ENCODE measurements at places on chromosomes 3 and 15.

- DNase-seq = no peak
Observed at GRCh38 chr15:36608180-36608579, 28.8 kb downstream of the CDIN1 start.

GRCh38 chr15:100108846-100109245 lies 232.9 kb downstream of the ADAMTS17 start:
- no peak for DNase-seq

- no peak for DNase-seq
Observed at GRCh38 chr3:184440151-184440550, 60.3 kb downstream of the CHRD start.

GRCh38 chr3:129933471-129933870 lies 40.0 kb upstream of the TMCC1 start:
- DNase-seq = no peak

- no peak for DNase-seq
Observed at GRCh38 chr3:146817704-146818103, 212.6 kb upstream of the PLSCR5 start.

GRCh38 chr3:155325263-155325835 lies 31.9 kb upstream of the STRIT1 start:
- no peak for DNase-seq

DNA sequence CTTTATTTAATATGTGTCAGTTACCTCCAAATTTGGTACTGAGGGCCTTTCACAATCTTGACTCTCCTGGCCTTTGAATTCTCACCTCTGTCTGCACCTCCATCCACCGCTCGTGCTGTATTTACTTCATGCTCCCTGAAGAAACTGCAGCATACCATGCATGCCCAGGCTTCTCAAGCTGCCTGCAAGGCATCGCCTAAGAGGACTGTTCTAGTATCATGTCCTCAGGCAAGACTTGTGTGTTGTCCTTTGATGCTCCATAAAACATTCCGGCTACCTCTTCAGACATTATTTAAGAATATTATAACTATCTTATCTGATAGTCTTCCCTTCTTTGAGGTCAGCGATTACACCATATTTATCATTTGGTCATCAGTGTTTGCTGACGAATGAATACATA lies 682.5 kb downstream of the NR2F2 start:
- DNase-seq = no peak

DNA sequence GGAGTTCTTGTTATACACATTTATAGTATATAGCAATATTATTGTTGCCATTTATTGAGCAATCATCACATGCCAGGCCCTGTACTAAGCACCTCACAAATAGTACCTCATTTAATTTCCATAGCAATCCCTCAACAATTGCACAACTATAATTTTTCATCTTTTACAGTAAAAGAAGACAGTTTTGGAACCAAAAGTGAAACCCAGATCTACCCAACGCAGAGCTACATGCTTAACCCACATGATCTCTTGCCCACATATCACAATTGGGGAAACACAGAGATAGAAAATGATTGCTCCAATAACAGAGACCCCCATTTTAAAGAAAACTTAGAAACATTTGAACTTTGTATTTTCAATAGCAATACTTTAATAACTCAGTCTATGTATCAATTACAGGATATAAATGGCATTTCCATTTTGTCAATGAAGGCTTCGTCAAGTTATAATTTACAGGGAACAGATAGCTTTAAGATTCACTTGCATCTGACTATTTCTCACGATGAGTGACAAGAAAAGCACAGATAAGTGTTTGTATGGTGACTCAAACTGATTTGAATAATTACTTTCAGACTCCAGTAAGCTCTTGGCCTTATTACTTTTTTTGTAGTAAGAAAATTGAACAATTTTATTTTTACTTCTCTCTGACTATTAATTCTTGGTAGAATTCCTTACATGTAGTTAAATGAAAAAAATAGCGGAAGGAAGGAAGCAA lies 38.7 kb upstream of the CCDC50 start:
- no peak for DNase-seq

- DNase-seq = no peak
Observed at GRCh38 chr3:183298701-183299153, 45.7 kb downstream of the B3GNT5 start.

DNA sequence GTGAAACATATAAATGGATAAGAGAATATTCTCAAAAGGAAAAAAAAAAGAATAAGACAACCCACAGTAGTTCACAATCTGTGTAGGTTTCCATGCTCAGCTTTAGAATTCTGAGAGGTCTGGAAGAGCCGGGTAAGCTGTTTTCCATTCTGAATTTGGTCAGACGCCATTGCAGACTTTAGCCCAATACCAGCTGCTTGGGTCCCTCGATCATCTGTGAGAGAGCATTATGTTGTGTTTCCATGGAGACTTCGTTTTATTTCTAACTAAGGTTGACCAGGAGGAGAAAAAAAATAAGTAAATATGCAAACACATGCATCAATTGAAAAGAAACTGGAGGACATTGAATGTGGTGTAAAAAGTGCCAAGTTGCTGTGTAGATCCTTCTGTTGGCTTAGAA lies 25.5 kb downstream of the KCNAB1 start:
- no peak for DNase-seq

- DNase-seq = no peak
Observed at GRCh38 chr15:98286831-98287230, 326.3 kb downstream of the ARRDC4 start.

DNA sequence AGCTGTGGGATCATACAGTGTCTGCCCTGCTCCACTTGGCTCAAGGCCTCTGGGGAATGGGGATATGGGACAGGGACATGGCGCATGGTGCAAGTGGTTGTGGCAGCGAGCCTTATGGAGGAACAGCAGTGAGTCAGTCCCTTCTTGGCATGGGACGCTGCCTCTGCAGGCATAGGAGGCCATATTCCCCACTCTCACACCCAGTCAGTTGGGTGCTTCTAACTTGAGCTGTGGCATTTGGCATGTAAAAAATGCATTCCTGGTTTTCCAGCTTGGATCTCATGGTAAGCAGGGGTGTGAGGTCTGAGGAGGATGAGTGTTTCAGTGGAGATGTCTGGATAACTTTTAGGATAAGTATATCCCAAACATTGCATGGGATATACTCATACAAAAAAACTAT lies 31.6 kb upstream of the UBE2Q2 start:
- no peak for DNase-seq

- DNase-seq = no peak
Observed at GRCh38 chr15:71010472-71010871, 104.8 kb upstream of the THSD4 start.

- DNase-seq = no peak
Observed at GRCh38 chr3:134877788-134878187, 82.7 kb downstream of the EPHB1 start.

- no peak for DNase-seq
Observed at GRCh38 chr3:15585111-15585845, 16.1 kb downstream of the HACL1 start.

DNA sequence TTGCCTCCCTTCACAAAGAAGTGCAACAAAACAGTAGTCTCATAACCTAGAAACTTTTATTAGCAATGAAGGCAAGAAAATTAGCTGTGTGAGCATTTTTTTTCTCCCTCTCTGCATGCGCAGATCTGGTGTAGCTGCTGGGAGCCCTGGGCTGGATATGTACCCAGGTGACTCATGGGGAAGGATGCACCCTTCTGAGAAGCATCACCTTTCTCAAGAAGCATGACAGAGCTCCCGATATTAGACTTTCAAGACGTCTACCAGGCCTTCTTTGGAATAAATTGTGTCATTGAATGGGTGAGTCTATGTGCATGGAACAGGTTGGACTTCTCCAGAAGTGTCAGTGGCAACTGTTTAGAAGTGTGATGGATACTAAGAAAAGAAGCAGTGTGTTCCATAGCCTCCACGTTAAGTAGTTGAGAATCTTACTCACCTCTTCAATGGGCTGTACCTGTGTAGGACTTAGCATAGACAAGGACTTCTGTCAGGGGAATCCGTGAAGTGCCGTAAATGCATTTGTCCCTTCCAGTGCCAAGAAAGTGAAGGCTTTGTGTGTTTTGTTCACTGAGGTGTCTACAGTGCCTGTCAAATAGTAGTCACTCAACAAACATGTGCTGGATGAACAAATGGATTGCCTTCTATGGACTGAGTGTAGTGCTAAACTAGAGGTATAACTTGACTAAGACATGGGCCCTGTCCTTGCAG lies 47.7 kb upstream of the RASGRP1 start:
- DNase-seq = peak; percentile 57

DNA sequence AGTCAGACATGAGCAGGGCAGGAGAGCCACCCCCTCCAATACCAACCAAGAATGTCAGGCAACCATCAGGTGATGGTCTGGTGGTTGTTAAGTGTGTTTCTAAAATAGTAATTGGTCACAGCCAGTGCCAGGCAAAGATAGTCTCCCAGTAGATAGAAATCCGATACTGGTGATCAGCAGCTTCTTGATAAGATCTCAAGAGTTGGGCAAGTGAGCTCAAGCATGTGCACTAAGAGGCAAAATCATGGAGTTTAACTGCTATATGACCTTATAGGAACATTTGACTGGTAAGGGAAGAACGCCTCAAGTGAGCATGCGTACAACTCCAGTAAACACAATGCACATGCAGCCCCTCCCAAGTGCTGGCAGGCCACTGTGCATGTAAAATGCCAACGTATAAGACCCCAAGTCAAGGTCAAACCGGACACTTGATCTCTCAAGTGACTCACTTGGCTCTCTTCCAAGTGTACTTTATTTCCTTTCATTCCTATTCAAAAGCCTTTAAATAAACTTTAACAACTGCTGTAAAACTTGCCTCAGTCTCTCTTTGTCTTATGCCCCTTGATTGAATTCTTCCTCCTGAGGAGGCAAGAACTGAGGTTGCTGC lies 36.0 kb upstream of the CBLB start:
- no peak for DNase-seq

DNA sequence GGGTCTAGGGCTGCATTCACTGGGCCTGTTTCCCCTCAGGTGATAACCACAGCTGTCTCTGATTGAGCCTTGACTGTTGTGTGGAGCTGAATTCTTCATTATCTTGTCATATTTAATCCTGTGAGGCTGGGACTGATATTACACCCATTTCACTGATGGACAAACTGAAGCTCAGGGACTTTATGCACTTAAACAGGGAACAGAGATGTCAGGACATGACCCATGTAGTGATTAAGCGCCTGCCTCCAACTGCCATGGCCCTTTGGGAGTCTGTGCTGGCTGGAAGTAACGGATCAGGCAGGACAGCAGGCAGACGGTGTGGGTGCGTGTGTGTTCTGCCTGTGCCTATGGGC lies 7.5 kb downstream of the GNAI2 start:
- DNase-seq = no peak

DNA sequence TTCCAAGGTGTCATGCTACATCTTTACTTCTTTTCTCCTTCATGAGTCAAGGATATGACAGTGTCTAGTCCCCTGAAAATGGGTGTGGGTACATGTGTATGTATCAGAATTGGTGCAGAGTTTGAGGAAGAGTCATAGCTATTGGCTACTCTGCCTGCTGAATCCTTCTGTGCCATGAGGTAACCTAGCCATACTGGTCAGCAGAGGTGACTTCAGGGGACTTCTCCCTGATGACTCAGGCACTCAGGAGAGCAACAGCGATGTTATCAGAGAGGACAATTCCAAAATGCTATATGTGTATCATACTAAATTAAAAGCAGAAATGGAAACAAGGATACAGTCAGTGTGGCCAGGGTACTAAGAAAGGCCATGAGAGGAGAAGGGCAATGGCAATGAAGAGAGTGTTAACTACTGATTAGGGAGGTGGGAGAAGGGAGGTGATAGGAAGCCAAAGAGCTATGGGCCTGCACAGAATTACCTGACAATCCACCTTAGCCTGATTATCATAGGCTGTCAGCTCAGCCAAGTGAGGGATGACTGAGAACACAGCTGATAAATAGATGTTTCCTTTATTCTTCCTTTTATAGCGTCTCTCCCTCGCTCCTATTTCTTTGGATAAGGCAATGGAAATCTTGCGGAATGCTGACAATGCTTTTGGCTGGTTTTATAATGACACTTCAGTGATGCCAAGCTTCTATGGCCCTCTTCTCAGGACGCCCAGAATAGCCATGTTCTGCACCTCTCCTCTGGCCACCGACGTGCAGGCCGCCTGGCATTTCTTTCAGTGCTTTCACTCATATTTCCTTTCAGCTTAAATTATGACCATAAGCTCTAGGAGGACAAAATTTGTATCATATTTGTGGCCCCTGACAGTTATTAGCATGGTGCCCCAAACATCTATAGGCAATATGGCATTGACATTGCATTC lies 90.6 kb downstream of the FGF12 start:
- DNase-seq = no peak

DNA sequence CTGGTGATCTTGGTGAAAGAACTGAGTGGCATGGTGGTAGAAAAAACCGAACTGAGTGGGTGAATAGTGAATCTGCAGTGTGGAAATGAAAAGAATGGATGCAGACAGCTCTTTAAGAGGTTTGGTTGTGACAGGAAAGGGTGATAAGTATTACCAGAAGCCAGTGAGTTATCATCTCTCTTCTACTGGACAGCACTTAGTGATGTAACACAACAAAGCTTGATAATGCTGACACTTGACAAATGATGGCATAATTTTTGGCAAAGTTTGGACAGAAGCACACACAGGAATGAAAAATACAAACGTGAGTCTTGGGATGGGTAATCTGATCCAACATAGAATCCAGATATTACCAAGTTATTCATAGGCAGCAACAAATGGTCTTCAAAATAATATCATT lies 112.2 kb downstream of the ISL2 start:
- no peak for DNase-seq
